ENCODE measurements at places on chromosomes 4 and X.

GRCh38 chr4:18559492-18559891, 537.9 kb upstream of the LCORL start:
- DNase-seq: no peak

- peak; percentile 50 for DNase-seq
These were observed 807 bp downstream of the USP9X start for GRCh38 chrX:41085878-41086626.

GRCh38 chrX:1452516-1453394, at the start of gene ASMTL:
ASMTL (minus strand) TSS chrX:1452909; CDS start chrX:1452840, 69 bp downstream.
- DNase-seq: peak; percentile 98

DNA sequence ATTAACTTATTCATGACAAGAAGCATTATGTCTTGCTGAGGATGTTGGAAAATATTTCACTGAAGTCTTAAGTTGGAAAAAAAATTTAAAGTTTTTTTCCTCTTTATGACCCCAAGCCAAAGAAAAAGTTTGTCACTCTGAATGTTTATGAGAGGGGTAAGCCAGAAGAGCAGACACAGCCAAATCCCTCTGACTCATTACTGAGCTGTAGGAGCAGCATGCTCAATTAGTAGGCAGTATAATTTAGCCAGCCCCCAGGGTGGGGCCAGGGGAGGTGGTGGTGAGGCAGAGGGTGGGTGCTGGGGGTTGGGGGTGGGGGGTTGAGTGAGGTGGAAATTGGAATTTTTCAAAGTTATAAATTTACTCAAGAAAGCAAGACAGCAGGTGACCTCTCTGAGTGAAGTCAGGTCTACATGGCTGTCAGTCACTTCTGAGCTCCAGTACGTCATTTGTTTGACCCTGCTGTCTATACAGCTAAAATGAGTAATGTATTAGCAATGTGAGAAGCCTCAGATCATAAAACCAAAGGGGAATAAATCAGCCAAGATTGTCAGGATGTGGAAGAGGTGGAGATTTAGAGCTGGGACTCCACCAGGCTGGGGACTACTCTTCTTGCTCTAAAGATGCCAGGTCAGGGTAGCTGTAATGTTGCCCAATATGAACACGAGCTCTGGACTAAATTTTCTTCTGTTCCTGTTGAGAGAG, 98.8 kb upstream of the NDP start:
- DNase-seq: peak; percentile 77

- no peak for DNase-seq
These were observed 302.2 kb downstream of the ARAP2 start for GRCh38 chr4:35942092-35942491.

DNA sequence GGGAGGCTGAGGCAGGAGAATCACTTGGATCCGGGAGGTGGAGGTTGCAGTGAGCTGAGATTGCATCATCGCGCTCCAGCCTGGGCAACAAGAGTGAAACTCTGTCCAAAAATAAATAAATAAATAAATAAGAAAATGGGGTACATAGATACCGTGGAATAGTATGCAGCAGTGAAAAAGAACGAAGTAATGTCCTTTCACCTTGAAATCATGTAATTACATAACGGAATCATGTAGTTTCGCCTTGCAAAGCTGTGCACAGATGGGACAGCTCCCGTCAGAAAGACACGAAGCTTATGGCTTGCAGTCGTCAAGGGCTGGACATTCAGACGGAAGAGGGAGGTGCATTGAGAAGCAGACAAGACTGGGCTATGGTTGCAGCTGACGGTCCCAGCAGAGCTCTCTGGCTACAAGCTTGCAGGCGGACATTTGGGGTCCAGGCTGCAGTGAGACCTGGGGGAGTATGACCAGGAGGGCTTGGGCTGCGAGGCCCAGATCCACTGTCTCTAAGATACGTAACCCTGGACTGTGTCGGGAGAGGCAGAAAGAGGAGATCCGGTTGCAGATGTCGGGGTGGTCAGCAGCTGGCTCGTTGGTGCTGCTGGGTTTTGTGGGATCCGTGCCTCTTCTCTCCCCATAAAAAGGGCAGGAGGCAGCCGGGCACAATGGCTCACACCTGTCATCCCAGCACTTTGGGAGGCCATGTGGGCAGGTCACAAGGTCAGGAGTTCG, 6.2 kb upstream of the P2RY8 start:
- no peak for DNase-seq

DNA sequence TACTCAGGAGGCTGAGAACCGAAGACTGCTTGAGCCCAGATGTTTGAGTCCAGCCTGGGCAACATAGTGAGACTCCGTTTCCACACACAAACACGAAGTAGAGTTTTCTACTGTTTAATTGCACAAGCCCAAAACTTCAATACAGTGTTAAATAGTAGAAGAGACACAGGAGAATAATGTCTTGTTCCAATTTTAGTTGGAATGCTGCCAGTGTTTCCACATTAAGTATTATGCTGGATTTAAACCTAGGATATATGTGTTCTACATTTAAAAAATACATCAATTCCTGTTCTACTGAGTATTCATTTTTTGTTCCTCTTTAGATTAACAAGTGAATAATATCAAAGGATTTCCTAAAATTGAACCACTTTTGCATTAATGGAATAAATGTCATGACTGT, 91.3 kb downstream of the LCORL start:
- DNase-seq: no peak

GRCh38 chrX:47358387-47359065, 11.9 kb upstream of the ZNF157 start:
- no peak for DNase-seq

GRCh38 chrX:109347632-109348031, 134.3 kb downstream of the GUCY2F start:
- peak; percentile 50 for DNase-seq

Measured in AG08395 (cell line).